NCI-H2171 (cell line): ENCODE measurements at places on chromosomes 7 and 10.

GRCh38 chr7:101129603-101130117, 2.8 kb downstream of the SERPINE1 start:
- no peak for DNase-seq

DNA sequence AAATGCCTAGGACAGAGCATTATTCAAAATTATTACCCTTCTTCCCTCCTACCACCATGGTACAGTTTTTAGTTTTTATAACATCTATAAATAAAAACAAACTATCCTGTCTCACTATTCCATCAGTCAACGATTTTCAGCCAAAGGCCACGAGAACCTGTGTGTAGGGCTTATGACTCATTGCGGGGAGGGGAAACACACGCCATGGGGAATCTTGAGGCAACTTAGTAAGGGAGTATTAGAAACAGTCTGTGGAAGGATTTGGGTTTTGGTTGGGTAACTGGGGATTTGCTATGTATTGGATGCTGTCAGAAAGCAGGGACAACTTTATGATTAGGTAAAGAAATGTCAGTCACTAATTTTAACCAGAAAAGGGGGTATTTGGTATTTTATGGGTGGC, 14.7 kb downstream of the GPR141 start:
- DNase-seq: no peak

DNA sequence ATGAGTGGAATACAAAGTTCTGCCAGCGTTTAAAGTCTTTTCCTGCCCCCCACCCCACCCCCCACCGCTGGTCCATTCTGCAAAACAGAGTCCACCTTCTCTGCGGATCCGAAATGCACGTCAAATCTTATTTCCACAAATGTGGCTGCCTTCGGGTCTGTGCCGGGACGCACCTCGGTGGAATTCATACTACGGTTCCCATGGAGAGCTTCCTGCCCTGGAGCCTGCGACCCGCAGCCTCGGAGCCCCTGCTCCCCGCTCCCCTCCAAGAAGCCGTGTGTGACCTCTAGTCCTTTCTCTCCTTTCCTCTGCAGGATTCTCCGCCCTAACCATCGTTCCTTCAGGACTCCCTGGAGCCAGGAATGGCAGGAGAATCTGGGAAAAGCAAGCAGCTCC, 12.5 kb upstream of the CALML5 start:
- DNase-seq: no peak

DNA sequence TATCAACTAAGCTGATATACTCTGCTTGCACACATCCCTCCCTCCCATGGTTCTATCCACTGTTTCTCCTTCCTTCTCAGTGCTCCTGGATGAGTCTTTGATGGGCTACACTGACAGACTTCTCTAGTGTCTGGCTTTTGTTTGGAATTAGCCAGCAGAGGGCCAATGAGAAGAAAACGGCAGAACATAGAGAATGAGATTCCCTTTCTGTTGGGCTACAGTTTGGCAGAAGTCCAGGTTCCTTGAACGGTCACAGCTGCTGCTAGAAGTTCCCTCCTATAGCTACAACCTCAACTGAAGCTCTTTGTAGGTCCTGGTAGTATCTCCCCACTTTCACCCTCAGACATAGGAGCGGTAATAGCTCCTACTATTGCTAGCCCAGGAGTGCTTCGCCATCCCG, 251.1 kb upstream of the LRRN3 start:
- peak; percentile 90 for DNase-seq

DNA sequence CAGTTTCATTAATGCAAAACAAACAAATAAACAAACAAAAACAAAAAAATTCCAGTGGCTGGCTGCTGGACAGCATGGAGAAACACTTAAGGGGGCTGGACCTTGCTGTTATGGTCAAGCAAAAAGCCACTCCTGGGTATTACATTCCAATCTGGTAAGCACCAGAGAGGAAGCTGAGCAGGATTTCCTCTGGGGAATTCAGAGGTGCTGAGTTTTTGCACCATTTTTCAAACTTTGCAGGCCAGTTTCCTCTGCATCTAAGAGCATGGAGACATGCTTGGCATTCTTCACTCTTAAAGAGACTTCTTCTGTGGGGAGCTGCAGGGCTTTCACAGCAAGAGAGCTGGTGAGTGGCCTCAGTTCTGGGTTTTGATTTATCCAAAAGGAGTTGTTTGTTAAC, 84.5 kb downstream of the FZD1 start:
- no peak for DNase-seq

DNA sequence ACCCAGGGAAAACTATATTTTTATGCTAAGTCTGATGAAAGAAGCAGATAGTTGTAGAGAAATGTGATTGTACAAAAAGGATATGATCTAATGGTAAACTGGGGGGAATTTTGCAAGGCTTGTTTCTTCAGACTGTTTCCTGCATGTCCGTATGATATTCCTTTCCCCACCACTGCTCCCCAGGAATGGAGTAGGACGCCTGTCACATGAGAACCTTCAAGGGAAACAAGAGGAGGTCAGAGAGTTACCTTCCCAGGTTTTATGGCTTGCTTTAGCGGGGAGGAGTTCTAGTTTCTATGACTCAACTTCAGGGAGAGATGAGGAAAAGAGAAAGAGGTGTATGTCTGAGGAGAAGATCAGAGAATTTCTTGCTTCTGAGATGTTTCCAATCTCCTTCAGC, 16.4 kb upstream of the ITPRID1 start:
- no peak for DNase-seq

DNA sequence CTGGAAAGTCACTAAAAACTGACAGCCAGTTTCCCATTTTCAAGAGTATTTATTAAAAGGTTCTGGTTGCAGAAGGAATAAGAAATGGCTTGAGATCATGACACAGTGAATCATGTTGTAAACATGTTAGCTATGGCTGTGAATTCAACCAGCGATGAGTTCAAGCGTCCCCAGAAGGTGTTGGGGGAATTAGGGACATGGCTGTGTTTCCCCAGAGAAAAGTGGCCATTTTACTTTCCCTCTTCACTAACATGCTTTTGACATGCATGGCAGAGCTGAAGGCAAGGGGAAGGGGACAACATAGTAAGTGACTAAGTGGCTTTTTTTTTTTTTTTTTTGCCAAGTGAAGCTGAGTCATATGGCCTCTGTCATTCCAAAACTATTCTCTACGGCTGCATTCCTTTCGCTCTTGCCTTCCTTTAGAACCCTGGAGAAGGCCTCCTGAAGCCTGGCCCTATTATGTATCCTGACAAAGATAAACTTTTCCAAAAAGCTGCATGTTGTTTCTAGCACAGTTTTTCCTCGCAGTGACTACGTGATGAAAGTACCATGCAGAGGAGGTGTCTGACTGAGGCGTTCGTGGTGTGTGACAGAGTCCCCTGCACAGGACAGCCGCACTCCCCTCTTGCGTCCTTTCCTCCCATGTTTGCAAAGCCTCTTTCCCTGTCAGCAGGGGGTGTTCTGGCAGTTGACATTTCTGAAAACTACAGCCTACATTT, 46.9 kb downstream of the EGFR start:
- DNase-seq: no peak

DNA sequence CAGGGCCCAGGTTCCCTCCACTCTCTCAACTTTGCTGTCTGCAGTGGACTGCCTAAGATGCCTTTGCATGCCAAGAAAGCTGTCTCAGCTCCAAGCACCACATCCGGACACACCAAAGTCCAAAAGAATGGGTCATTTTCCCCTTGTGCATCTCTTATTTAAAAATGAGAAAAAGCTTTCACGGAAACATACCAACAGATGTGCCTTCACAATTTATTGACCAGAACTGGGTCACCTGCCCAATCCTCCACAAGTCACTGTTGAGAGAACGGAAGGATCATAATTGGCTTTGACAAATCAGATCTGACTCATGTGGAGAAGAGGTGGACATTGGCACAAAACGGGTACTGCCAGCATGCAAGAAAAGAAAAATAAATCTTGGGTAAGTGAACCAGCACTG, 258.3 kb downstream of the SNX13 start:
- DNase-seq: no peak

- DNase-seq: no peak
Observed at GRCh38 chr7:28266402-28266801, 85.8 kb upstream of the JAZF1 start.

GRCh38 chr10:66746711-66747110, 179.1 kb upstream of the LRRTM3 start:
- no peak for DNase-seq

DNA sequence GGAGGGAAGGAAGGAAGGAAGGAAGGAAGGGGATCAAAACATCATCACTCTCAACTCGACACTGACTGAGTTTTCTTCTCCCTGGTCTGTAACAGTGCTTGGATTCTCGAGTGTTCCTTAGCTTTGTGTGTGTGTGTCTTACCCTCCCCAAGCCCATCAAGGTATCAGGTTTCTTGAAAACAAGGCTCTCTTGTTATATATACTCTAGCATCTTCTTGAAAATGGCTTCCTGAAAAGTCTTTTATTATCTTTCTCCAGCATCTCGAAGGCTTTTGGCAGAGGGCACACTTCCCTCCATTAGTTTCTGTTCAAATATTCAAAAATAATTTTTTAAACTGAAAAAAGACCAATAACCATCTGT, 13.4 kb downstream of the SERPINE1 start:
- DNase-seq: peak; percentile 3

DNA sequence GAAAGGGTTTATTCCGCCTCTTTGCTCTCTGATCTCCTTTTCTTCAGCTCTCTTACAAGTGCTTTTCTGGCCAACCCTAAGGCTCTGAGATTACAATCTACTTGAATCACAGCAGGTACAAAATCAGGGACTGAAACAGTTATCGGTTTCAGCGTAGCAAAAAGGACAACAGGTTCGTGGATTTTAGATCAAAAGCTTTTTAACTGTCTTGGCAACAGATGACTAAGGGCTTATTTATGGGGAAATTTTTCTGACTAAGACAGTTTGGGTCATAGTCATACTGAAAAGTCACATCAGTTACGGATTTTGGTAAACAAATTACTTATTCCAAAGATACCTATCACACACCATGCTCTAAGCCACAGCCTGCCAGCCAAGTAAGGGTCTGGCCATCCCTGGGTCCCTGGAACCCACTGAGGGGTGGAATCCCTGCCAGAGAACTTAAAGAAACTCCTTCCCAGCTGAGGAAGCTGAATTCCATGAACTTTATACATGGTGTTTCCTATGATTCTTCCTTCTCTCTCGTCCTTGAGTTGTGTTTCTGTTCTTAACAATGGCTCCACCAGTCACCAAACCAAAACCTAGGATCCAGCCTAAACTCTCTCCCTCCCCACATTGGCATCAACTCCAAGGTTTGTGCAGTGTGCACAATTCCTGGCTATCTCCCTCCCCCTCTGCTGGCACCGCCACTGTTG, 169.3 kb downstream of the FAM107B start:
- no peak for DNase-seq

- DNase-seq: no peak
Observed at GRCh38 chr10:121374121-121374520, 224.1 kb downstream of the FGFR2 start.

DNA sequence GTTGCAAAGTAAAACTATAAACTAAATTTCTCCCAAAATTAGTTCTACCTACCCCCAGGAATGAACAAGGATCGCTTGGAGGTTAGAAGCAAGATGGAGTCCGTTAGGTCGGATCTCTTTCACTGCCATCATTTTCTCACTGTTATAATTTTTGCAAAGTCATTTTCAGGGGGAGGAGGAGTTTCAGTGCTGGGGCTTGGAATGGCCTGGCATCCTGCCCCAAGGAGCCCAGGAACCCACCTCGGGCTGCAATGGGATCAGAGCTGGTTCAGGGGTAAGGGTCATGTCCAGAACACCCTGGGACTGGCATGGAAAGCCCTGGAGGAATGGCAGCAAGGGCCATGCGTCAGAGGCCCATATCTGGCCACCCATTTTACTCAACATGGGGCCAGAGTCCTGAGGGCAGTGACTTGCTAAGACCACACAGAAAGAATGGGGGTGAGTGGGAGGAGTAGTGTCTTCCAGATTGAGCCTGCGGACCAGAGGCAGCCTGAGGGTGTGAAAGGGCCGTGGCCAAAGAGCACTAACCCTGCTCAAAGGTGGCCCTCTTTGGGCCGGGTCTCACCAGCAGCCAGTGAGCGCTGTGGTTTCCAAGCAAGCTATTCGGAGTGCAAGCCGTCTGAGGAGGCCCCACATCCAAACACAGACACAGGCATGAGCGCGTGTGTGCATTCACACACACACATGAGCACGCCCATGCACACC, 31.8 kb downstream of the GPRIN2 start:
- no peak for DNase-seq

DNA sequence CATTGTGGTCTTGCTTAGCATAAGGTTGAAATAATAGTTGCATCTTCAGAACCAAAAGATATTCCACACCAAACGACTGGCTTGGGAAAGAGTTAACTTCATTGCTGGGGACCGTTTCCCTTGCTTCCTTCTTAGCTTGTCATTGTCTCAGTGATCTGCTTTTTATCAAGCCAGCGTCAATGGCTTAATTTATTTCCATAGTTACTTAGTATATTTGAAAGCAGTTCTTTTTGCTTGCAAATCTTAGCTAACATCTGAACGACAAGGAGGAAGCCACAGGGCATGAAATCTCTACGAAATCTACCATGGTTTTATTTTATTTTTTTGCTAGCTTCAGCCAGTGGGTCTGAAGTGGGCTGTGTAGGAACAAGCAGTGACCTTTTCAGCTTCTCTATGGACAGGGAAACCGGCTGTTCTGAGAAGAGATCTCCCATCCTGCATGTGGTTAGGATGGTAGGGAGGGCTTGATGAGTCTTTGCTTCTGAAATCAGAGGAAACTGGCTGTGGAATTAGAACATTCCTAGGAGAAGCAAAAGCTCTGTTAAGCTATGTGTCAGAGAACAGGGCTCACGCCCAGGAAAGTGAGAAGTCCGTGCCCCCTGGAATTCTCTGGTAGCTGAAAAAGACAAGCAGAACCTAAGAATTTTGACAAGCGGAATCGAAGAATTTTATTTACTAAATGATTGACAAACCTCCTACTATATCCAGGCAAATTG, 8.0 kb downstream of the SLC18A2 start:
- DNase-seq: no peak

DNA sequence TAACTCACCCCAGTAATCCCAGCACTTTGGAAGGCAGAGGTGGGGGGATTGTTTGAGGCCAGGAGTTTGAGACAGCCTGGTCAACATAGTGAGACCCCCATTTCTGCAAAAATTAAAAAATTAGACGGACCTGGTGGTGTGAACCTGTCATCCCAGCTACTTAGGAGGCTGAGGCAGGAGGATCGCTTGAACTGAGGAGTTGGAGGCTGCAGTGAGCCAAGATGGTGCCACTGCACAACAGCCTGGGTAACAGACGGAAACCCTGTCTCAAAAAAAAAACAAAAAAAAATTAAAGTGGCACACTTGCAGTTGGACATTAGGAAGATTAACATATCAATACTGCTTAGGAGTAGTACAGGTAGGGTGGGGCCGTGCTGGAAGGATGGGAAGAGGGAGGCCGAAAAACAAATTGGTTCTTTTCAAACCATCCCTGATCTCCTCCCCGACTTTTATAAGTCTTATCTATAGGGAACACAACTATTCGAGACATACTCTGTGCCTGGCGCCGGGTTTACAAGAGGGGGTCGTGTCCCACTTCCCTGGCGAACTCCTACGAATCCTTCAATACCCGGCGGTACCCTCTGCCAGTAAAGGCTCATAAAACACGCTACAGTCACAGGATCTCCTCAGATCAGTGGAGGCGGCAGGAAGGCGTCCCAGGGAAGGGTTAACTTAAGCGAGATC, 628 bp downstream of the TAF6 start:
- no peak for DNase-seq
